ENCODE measurements at places on chromosomes 7 and 10.
A peak's percentile ranks its signal among the peaks of the same experiment; 100 is the strongest.

DNA sequence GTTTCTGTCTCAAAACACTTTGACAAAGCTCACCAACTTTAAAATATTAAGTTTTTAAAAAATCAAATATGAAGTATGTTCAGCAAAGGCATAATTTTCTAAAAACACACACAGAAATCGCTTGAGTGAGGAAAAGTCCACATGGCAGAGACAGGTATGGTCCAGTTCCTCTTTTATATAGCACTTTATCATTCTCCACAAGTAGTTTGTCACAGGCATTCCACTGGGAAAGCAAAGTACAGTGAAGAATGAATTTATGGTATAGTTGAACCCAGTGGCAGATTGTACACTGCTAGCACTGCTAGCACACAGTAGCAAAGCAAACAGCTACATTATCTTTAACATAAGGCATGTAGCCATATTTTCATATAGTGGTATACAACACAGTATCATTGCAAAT, 102.3 kb downstream of the HECTD2 start:
- no peak for DNase-seq

DNA sequence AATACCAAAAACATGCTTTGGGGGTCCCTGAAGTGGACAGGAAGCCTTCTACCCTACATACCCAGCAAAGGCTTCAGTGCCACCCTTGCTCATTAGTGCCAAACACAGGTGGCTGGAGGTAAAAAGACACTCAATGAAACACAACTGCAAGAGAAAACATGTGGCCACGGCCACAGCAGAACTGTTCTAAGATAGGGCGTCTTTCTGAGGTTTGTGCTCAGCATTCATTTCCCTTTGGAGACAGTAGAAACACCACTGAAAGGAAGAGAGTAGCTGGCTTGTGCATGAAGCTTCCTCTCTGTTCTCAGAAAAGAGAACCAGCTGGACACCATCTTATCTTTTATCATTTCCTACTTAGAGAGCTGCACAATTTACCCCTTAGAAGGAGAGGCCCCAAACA, 143.0 kb downstream of the PLXNA4 start:
- DNase-seq, result no peak

DNA sequence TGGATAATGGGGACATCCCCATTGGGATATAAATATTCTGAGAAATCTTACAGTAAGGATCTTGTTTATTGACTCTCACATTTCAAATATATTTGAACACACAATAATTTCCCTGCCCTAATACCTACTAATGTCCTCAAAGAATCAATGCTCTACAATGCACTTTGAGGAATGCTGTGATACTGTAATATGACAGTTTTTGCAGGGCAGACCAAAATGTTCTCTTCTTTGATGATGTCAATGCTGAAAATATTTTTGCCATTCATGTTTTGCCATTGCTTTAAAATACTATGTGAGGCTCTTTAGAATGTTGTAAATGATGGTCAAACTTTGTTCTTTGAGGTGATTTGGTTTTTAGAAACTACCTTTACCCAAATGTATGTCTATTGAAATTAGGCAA, 594.1 kb downstream of the INHBA start:
- no peak for DNase-seq

DNA sequence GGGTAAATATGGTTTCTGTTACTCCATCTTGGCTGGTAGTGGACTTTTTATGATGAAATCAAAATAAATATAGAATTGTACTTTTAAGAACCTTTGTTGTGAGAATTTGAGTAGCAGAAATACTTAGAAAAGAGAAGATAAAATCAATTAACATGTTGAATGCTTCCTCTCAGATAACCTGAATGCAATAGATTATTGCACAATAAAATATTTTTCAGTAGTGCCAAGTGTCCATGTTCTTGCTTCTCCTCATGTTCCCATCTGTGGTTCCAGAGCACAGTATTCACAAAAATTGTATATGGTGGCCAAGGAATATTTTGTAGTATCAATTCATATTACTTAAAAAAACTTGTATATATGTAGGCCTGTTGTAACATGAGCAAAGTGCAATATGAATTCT, 45.9 kb upstream of the IFRD1 start:
- DNase-seq, result no peak

DNA sequence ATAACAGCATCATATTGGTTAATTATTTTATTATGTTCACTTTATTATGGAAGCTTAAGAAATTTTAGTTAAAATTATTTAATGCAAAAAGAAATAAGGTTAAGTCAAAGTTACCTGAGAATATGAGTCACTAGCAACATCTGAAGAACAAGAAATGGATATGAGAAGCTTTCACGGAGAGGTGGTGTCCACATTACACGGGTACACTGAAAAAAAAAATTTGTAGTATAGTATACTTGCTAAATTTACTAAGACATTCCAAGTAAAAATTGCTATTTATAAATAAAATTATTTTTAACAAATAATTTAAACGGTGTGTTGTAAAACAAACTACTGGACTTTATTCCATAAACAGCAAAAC, 63.9 kb downstream of the DPY19L1 start:
- no peak for DNase-seq

GRCh38 chr7:130142654-130143333, 62.4 kb downstream of the TMEM209 start:
- DNase-seq, result no peak

DNA sequence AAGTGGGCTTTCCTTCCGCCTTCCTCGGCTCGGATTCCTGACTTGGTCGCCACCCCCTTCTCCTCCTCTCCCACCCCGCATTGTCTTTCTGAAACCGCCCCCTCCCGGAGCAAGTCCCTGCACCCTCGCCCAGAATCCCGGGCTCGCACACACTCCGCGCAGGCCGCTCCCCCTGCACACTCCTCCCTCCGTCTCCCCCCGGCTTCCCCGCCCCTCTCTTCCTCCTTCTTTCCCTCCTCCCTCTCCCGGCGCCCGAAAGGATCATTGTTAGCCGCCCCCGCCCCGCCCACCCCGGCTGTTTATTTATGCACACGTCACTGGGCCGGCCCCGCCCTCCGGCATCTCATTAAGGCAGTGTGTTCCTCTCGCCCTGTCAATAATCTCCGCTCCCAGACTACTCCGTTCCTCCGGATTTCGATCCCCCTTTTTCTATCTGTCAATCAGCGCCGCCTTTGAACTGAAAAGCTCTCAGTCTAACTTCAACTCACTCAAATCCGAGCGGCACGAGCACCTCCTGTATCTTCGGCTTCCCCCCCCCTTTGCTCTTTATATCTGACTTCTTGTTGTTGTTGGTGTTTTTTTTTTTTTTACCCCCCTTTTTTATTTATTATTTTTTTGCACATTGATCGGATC, at the start of gene TCF7L2:
Gene TCF7L2 (plus strand): TSS at position 373 of the 633 bp plus-strand sequence. CDS start 510 bp downstream, outside the sequence.
- DNase-seq, result peak; percentile 7
